ENCODE measurements at places on chromosomes 7 and 10.
A peak's percentile ranks its signal among the peaks of the same experiment; 100 is the strongest.

DNA sequence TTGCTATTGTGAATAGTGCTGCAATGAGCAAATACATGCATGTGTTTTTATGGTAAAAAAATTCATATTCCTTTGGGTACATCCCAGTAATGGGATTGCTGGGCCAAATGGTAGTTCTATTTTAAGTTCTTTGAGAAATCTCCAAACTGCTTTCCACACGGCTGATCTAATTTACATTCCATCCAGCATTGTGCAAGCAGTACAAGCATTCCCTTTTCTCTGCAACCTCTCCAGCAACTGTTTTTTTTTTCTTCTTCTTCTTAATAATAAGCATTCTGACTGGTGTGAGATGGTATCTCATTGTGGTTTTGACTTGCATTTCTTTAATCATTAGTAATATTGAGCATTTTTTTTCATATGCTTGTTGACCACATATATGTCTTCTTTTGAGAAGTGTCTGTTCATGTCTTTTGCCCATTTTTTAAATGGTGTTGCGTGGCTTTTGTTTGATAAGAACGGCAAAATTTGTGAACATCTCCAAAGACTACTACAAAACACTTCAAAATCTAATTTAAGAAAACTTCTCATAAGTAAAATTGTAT is 136.1 kb upstream of the MYO3A start:
- H3K27me3 ChIP-seq: no peaks in the 10 kb centered on the region
- H3K4me1 ChIP-seq: peaks cover 9% of the 10 kb centered on the region
- H3K4me3 ChIP-seq: no peak overlapping the region
- H3K27ac ChIP-seq: no peak overlapping the region

DNA sequence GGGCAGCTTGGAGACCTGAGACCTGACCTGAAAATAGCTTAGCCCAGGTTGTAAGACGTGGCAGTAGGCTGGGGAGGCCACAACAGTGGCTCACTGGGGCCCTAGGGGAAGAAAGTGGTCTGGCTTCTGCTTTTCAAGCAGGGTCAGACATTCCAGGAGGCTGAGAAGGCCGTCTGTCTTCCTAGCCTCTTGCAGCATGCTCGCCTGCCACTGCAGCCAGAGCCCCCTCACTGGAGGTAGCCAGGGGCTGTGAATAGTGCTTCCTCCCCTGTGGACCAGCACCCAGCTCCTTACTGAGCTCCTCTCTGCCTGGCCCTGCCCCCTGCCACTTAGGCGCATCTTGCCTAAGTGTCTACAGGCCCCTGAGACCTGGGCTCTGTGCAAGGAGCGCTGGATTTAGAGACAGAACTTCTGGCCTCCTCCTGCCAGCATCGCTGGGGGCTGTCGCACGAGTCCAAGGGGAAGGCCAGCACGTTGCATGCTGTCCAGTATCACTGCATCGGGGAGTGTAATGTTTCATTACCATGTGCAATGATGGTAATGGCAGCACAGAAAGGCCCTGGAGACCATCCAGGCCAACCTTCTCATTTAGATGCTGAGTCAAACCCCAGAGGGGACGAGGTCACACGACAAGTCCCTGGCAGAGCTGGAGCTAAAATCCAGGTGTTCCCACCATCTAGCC is 12.7 kb downstream of the ZMIZ1 start:
- no peaks in the 10 kb centered on the region for H3K27me3 ChIP-seq
- H3K36me3 ChIP-seq: no peaks in the 10 kb centered on the region
- H3K4me1 ChIP-seq: peaks cover 85% of the 10 kb centered on the region

DNA sequence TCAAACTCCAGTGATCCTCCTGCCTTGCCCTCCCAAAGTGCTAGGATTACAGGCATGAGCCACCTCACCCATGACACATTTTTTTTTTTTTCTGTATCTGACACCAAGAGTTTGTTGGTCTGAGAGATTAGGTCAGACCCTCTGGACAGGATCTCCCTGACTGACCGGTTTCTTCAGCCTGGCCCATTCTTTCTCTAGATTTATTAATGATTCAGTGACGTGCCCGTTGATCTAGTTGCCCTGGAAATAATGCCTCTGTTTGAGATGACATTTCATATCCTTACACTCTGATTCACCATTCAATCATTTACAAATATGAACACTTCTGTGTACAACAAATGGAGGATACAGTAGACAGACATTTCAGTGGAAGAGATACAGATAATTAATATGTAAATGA is 1.4 kb upstream of the ZNF212 start:
- peaks cover 11% of the 10 kb centered on the region for H3K4me1 ChIP-seq
- H3K27ac ChIP-seq: no peak overlapping the region
- peak overlapping the region; percentile 42 for H3K4me3 ChIP-seq
- H3K27me3 ChIP-seq: peaks cover 42% of the 10 kb centered on the region
- DNase-seq: no peak

- no peak for DNase-seq
- H3K27ac ChIP-seq: peak within 1 kb of the TSS; percentile 32
- H3K36me3 ChIP-seq: peaks cover under 1% of the 10 kb centered on the region
- peak within 1 kb of the TSS; percentile 90 for H3K4me3 ChIP-seq
- H3K4me1 ChIP-seq: peaks cover 53% of the 10 kb centered on the region
Observed at GRCh38 chr10:117542706-117543224, at the start of gene EMX2. Gene EMX2 (plus strand): TSS chr10:117542746. CDS start chr10:117543268, 522 bp downstream.

GRCh38 chr7:119562839-119563238 is 710.1 kb upstream of the KCND2 start:
- H3K27ac ChIP-seq: no peak overlapping the region
- H3K4me3 ChIP-seq: no peak overlapping the region
- no peaks in the 10 kb centered on the region for H3K36me3 ChIP-seq
- H3K4me1 ChIP-seq: no peaks in the 10 kb centered on the region
- no peaks in the 10 kb centered on the region for H3K27me3 ChIP-seq

- H3K27ac ChIP-seq: no peak overlapping the region
- H3K4me3 ChIP-seq: no peak overlapping the region
- no peaks in the 10 kb centered on the region for H3K36me3 ChIP-seq
- peaks cover 34% of the 10 kb centered on the region for H3K4me1 ChIP-seq
- peaks cover 3% of the 10 kb centered on the region for H3K27me3 ChIP-seq
Observed at GRCh38 chr10:76998451-76998850, 639.2 kb downstream of the KCNMA1 start.

- H3K27me3 ChIP-seq: no peaks in the 10 kb centered on the region
- H3K27ac ChIP-seq: no peak overlapping the region
- no peak overlapping the region for H3K4me3 ChIP-seq
- peaks cover 6% of the 10 kb centered on the region for H3K4me1 ChIP-seq
Observed at GRCh38 chr7:82839555-82839954, 323.1 kb downstream of the PCLO start.

DNA sequence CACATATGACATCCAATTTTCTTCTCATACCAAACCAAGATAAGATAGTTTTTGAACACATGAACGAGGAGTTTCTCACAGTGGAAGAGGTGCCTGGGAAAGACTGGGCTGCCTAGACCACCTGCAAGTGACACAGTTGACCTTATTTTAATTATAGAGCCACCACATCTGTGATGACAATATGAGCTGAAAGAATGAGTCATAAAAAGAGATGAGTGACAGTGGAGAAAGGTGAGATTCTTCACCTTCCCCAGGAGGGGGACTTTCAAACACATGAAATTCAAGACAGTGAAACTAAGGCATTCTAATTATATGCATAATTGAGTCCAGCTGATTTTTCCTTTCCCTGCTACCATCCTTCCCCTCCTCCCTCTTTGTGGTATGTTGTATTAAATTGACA is 475.5 kb downstream of the NXPH1 start:
- no peaks in the 10 kb centered on the region for H3K36me3 ChIP-seq
- no peaks in the 10 kb centered on the region for H3K27me3 ChIP-seq
- DNase-seq: no peak
- H3K27ac ChIP-seq: no peak overlapping the region

- no peaks in the 10 kb centered on the region for H3K36me3 ChIP-seq
- H3K27me3 ChIP-seq: peaks cover 17% of the 10 kb centered on the region
- no peak overlapping the region for H3K27ac ChIP-seq
- no peak for DNase-seq
Observed at GRCh38 chr10:131212763-131213325, 98.7 kb downstream of the TCERG1L start.

GRCh38 chr7:39741942-39742623 is 118.7 kb downstream of the RALA start:
- peaks cover 3% of the 10 kb centered on the region for H3K27me3 ChIP-seq
- no peak overlapping the region for H3K4me3 ChIP-seq
- peaks cover 22% of the 10 kb centered on the region for H3K4me1 ChIP-seq
- DNase-seq: peak; percentile 46

GRCh38 chr7:151232917-151233701 is 826 bp downstream of the CHPF2 start:
- H3K36me3 ChIP-seq: no peaks in the 10 kb centered on the region
- H3K4me1 ChIP-seq: peaks cover 37% of the 10 kb centered on the region
- H3K27ac ChIP-seq: peak overlapping the region; percentile 86
- H3K4me3 ChIP-seq: peak overlapping the region; percentile 98

DNA sequence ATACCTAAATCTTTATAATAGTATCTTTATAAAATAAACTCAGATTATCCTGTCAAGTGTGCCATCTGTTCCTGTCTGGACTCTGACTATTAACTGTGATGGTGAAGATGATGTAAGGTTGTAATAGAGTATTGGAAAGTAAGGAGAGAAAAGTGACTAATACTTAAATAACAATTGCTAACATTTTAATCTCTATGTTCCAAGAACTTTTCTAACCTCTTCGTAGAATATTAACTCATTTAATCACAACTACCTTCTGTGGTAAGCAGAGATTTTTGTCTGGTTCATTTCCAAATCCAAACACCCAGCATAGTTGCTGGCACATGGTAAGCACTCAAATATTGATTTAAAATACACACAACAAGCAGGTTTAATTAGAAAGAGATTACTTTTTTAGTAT is 2.5 kb downstream of the TNPO3 start:
- DNase-seq: no peak
- H3K27me3 ChIP-seq: peaks cover 3% of the 10 kb centered on the region
- peak overlapping the region; percentile 98 for H3K4me3 ChIP-seq
- H3K36me3 ChIP-seq: peaks cover 23% of the 10 kb centered on the region
- no peak overlapping the region for H3K27ac ChIP-seq

- peaks cover 41% of the 10 kb centered on the region for H3K27me3 ChIP-seq
- no peaks in the 10 kb centered on the region for H3K36me3 ChIP-seq
- no peak overlapping the region for H3K27ac ChIP-seq
- no peak overlapping the region for H3K4me3 ChIP-seq
- DNase-seq: no peak
Observed at GRCh38 chr10:130873636-130874035, 437.9 kb downstream of the TCERG1L start.

- H3K27me3 ChIP-seq: peaks cover 56% of the 10 kb centered on the region
- H3K4me3 ChIP-seq: no peak overlapping the region
- no peak overlapping the region for H3K27ac ChIP-seq
- peaks cover 32% of the 10 kb centered on the region for H3K4me1 ChIP-seq
- DNase-seq: peak; percentile 10
Observed at GRCh38 chr10:116836083-116836482, 13.2 kb upstream of the ENO4 start.

DNA sequence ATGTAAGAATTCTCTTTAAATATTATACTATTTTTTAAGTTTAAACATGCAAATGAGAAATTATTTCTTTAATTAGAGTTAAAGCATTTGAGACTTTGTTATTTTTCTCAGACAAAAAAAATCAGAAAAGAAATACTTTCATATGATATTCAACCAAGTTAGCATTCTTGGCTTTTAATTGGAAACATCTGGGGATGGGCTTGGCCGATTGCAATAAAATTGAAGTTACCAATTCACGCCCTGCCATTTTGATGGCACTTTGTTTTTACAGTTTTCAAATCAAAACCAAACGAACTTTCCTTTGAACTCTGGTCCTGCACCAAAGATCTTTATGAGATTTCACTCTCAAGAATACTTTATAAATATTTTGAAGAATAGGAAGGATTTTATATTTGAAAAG is 127.7 kb downstream of the ATE1 start:
- H3K36me3 ChIP-seq: peaks cover 31% of the 10 kb centered on the region
- H3K27me3 ChIP-seq: no peaks in the 10 kb centered on the region
- H3K4me1 ChIP-seq: peaks cover 88% of the 10 kb centered on the region
- H3K27ac ChIP-seq: peak overlapping the region; percentile 98

GRCh38 chr10:13734151-13734550 is 147.4 kb downstream of the PRPF18 start:
- H3K27me3 ChIP-seq: peaks cover 3% of the 10 kb centered on the region
- peak overlapping the region; percentile 86 for H3K27ac ChIP-seq
- H3K36me3 ChIP-seq: peaks cover 62% of the 10 kb centered on the region
- H3K4me1 ChIP-seq: peaks cover 94% of the 10 kb centered on the region
- DNase-seq: no peak

DNA sequence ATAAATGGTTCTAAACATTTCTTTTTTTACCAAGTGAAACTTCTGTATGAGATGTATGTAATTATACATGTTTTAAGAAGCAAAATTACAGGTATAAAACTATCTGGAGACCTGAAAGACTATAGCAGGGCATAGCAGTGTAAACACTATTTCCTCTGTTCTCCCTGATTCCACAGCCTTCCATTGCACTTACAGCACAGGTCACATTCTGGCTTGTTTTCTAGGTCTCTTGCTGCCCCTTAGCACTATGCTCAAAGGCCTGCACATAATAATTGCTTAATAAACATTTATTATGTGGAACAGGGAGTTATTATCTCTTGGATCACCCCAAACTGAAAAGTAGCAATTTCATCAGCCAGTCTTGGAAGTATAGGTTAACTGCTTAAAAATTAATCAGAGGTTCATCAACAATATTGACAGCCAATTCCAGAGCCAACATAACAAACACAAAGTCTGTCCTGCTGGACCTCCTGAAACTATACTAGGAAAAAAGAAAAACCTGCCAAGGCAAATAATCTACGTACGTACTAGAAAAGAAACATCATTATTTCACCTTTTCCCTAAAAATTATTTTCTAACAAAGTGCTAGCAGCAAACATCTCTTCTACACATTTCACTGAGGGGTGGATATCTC is 43.2 kb downstream of the PANK1 start:
- no peak overlapping the region for H3K27ac ChIP-seq
- DNase-seq: no peak

GRCh38 chr7:32427769-32428291 is 62.4 kb downstream of the LSM5 start:
- DNase-seq: peak; percentile 99
- H3K27ac ChIP-seq: no peak overlapping the region
- peaks cover 86% of the 10 kb centered on the region for H3K27me3 ChIP-seq
- H3K36me3 ChIP-seq: no peaks in the 10 kb centered on the region
- no peaks in the 10 kb centered on the region for H3K4me1 ChIP-seq

DNA sequence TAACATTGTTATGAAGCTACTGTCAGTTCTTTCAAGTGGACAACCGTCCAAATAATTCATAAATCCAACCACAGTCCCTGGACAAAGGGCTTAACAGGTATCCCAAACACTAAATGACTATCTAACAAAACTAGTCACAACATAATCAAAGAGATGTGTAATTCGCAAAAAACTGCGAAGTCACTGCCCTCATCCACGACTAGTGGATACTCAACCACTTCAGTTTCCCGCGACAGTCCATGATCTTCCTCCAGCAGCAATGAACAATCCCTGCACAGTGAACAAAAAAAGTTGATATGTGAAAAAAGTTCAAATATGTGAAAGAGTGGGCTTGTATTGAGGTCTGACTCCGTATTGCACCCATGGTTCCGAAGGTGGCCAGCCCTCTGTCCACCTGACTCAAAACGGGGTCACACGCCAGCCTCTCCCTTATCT is 287 bp downstream of the DCLRE1A start:
- DNase-seq: no peak
- H3K27me3 ChIP-seq: no peaks in the 10 kb centered on the region
- peaks cover 16% of the 10 kb centered on the region for H3K36me3 ChIP-seq

- peak; percentile 79 for DNase-seq
- H3K36me3 ChIP-seq: peaks cover 8% of the 10 kb centered on the region
- H3K27me3 ChIP-seq: no peaks in the 10 kb centered on the region
- H3K4me1 ChIP-seq: peaks cover 46% of the 10 kb centered on the region
Observed at GRCh38 chr7:108525327-108525984, 479 bp downstream of the PNPLA8 start.

All from nephron progenitor cell (in vitro differentiated cells).